ENCODE measurements at places on chromosomes 5 and 9.

DNA sequence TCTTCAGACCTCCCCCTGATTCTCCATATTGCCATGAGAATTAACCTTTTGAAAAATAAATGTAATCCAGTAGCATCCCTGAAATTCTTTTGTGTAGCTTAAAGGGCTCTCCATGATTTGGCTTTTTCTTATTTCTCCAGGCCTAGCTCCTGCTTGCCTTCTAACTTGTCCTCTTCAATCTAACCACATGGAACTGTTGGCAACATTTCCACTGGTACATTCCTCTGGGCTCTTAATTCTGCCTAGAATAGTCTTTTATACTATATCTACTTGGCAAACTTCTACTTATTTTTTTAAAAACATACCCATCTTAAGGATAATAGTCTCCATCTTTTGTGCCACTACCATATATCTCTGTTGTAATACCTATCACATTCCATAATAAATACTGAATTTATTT is 54.1 kb downstream of the GNG10 start:
- DNase-seq, result no peak

- DNase-seq, result no peak
These were observed 2.0 kb downstream of the QSOX2 start for GRCh38 chr9:136243631-136244030.

DNA sequence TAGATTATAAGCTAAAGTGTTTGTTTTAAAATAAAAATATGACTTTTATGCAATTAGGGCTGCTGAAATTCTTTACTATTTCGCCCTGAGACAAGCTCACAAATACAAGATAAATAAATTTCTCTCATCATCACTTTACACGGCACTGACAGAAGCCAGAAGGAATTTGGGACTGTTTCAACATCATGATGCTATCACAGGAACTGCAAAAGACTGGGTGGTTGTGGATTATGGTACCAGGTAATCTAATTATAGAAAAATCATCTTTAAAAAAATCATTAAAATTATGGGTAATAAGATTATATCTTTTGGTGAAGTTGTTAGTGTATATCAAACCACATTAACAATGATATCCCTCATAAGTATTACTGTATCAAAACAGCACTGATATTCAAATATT is 95.0 kb downstream of the MAN2A1 start:
- DNase-seq, result no peak

DNA sequence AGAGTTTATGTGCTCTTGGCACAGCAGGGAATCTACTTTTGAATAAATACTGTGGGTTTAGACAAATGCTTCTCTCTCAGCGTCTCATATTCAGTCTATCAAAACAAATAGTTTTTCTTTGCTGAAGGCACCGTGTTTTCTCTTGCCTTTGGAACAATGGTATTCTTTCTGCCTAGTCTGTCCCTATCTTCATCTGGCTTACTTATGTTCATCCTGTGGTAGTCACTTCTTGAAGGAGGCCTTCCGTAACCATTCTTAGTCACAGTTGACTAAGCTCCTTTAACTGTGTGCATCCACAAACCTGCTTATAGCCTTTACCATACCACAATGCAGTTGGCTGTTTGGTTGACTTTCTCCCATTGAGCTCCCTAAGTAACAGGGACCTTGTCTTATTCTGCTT is 45.9 kb downstream of the LARP1 start:
- no peak for DNase-seq

DNA sequence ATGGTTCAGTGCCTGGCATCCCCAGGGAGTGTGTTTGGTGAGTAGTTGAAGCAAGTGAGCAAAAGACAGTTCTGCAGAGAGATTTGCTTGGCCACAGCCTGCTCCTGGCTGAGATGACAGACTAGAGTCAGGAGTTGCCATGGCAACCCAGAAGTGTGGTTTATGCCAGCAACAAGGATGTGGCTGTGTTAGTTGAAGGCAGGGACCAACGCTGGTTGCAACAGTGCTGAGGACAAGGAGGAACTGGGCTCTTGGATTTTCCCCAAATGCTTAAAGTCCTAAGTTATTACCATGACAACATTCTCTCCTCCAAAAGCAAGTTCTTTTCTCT is 2.7 kb downstream of the NXNL2 start:
- DNase-seq, result peak; percentile 87

DNA sequence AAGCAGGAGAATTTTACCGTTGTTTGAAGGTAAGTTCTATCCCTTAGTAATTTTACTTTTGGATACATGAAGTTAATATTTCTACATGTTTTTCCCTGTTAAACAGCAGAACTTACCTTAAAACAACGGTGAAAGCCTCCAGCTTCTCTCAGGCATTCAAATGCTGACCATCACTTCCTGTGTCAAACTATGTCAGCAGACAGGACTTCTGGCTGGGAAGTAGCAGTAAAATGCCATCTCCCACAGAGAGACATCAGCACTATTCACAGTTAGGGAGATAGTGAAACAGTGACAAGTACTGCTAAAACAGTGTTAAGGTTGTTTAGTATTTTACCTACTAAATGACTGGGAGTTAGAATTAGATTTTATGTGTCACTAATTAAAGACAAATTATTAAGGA is 34.2 kb upstream of the GOLGA1 start:
- DNase-seq, result peak; percentile 37

GRCh38 chr9:105859428-105860091 is 165.2 kb downstream of the TMEM38B start:
- no peak for DNase-seq

- peak; percentile 56 for DNase-seq
These were observed 11.9 kb downstream of the FAM219A start for GRCh38 chr9:34446468-34446891.

DNA sequence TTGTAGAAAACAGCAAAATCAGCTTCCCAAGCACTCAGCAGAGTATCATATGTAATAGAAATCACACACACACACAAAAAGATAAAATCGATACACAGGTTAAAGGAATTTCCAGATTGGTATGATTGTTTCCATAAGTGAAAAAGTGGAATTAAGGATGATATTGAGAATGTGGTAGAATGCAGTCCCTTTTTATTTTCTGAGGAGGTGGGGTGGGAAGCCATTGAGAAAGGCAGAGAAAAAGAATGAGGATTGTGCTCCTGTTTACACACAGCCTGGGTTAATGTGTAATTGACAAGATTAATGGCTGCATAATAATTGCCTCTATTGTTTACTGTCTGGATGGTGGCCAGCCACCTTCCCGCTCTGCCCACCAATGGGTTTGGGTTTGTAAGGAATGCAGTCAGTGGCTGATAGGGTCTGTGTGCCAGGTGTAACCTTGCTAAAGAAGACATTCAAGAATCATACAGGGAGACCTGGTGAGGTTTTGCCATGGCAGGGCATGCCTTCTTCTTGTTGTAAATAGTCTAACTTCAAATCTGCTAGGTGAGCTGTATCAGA is 177.2 kb upstream of the MAP3K1 start:
- no peak for DNase-seq

DNA sequence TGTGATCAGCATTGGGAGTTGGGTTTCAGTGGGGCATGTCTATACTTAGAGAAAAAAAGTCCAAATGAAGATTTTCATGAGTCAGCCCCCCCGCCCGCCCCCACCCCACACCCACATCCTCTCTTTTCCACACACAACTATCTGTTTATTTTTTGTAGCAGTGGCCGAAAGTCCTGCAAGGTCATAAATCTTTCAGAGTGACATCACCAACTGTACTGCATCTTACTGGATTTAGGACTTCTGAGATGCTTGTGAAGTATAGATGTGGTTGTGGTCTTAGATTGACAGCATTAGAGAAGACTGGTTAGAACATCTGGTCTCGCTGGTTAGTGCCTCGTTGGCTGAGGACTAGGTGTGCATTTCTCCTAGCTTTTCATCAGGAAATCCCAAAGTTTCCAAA is 7.3 kb upstream of the ROPN1L start:
- DNase-seq, result peak; percentile 35

GRCh38 chr9:111975709-111976108 is 79.1 kb downstream of the UGCG start:
- no peak for DNase-seq

DNA sequence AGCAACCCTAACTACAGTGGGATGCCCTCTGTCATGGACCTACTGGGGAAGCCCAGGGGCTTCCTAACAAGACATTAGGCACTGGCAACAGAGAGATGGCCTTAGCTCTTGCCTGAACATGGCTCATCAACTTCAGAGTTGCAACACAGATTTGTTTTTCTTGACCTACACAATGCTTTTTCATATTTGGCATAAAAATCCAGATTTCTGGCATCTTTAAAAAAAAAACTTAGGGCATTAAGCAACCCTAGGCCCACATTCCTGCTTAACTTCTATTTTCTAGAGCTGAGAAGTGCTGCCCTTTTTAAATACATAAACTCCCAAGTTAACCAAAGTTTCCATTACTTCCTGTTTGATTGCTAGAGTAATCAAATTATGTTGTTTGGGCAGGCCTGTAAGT is 8.0 kb downstream of the GRIA1 start:
- DNase-seq, result no peak

DNA sequence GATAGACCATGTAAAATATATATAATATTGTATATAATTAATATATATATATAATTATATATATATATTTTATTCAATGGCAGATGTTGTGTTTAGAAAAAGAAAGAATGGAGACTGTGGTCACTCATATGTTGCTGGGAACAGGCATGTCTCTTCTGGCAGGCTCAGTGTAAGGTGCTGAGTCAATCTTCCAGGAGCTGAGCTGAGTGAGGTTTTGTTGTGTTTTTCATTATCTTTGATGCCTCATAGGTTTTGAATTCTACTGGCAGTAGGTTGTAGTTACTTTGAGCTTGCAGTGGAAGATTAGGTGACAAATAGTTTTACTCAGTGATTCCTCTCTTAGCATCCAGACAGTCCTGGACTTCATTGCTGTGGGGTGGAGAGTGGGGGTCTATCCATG is 561.3 kb downstream of the IRX1 start:
- DNase-seq, result peak; percentile 6

GRCh38 chr5:154110716-154111115 is 71.9 kb downstream of the MFAP3 start:
- peak; percentile 46 for DNase-seq

DNA sequence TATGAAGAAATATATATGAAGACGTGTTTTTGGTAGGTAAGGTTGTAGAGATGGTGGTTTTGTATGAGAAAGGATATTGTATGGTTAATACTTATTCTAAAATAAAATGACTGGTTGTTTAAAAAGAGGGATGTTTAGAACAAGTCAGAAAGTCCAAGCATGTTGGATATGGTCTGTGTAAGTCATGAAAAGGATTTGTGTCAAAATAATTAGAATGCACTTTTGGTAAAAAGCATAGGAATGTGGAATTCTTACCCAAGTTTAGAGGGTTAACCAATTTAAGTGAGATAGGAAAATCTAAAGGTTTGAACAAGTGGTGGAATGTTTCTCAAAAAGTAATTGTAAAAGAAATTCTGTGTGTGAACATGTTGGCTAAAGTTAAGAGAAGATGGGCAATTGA is 1556.5 kb upstream of the C9orf72 start:
- DNase-seq, result no peak

DNA sequence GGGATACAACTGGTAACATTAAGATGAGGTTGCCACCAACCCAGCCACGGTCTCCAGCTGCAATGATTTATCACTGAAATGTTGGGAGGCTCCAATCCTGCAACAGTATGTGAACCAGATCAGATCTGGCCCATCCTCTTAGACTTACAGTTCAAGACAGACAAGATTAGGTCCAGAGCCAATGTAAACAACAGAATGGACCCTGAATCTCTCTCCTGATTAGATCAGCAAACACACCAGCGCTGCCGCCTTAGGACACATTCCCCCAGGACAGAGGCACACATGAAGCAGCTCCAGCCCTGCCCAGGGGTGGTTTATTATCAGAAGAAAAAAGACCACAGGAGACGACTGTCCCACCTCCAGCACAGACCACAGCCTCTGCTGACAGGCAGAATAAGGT is 82.1 kb downstream of the SLIT3 start:
- peak; percentile 42 for DNase-seq

GRCh38 chr5:146718609-146719008 is 159.9 kb downstream of the PPP2R2B start:
- DNase-seq, result no peak

GRCh38 chr5:75668977-75669689 is 48.1 kb downstream of the POC5 start:
- no peak for DNase-seq

DNA sequence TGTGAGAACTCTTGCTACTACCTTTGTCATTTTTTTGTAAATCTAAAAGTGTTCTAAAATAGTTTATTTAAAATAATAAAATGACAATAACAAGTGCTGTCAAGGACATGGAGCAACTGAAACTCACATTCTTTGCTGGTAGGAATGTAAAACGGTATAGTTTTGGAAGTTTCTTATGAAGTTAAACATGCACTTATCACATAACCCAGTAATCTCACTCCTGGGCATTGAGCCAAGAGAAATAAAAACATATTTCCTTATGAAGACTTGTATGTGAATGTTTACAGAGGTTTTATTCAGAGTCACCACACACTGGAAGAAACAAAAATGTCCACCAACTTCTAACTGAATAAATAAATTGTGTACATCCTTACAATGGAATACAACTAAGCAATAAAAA is 46.0 kb upstream of the COL15A1 start:
- peak; percentile 66 for DNase-seq

GRCh38 chr9:2241836-2242741 is 226.9 kb downstream of the SMARCA2 start:
- DNase-seq, result peak; percentile 85

- no peak for DNase-seq
These were observed 15.8 kb upstream of the HMHB1 start for GRCh38 chr5:143796125-143796524.

GRCh38 chr5:108615216-108615615 is 132.5 kb upstream of the FER start:
- DNase-seq, result peak; percentile 47

DNA sequence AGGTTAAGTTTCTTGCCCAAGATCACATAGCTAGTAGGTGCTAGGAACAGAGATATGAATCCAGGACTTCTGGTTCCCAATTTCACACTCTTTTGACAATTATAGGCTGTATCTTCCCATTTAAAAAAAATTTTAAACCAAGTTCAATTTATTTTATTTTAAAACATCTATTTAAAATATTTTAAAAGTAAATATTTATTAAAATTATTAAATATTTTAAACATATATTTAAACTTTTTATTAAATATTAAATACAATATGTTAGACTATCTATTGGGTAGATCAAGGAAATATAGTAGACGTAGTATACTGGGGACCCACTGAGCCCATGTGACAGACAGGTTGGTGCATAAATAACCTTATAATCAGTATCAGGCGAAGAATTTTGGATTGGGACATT is 54.8 kb downstream of the GLRA1 start:
- DNase-seq, result no peak

- no peak for DNase-seq
These were observed 31.1 kb downstream of the GCNT4 start for GRCh38 chr5:75021219-75021618.

Measured in fibroblast of skin of back (primary cell).